ENCODE measurements at places on chromosomes 1 and 21.
A peak's percentile ranks its signal among the peaks of the same experiment; 100 is the strongest.

GRCh38 chr1:236282425-236282716, 613 bp upstream of the ERO1B start:
- no peak for DNase-seq

- DNase-seq, result no peak
Observed at GRCh38 chr1:151891512-151891911, 17.8 kb downstream of the THEM4 start.

- DNase-seq, result peak; percentile 4
Observed at GRCh38 chr21:16194095-16194787, 464.5 kb downstream of the USP25 start.

GRCh38 chr1:179873438-179873851, 4.2 kb downstream of the TOR1AIP2 start:
- no peak for DNase-seq

DNA sequence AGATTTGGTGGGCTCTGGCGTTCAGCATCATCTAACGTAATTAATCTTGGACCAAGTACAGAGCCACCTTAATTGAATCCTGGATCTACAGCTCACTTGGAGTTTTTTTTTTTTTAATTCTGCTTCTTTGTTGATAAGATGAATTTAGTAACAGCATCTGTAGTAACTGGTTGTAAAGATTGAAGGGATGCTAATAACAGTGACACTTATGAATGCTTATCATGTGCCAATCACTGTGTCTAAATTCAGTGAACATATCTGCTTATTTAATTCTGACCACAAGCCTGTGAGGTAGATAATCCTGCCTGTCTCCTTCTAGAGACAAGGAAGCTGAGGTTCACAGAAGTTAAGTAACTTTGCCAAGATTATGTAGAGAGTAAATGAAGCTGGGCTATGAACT, 408.0 kb downstream of the RWDD3 start:
- no peak for DNase-seq
